ENCODE measurements at places on chromosomes 16 and 17.

DNA sequence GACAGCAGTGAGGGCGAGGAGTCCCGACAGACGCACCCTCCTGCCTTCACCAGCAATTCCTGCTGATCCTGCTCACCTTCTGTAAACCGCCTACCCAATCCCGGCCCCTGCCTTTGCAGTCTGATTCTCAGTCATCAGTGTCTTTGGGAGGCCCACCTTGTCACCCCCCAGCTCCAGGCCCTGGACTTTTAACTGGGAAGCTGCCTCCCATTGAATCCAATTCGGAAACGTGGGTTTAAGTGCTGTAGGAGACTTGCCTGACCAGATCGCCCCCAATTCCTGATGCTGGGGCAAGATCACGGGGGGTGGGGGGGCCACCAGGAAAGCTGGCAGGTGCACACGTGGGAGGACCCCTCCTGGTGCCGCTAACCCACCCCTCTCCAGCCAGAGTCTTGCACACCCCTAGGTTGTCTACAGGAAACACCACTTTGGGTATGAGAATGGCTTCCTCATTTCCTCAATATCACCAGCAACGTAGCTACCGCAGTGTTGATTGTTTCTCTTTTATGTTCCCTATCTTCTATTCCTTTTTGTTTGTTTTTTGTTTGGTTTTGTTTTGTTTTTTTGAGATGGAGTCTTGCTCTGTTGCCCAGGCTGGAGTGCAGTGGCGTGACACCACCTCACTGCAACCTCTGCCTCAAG is 46.6 kb upstream of the CMIP start:
- DNase-seq: no peak

- no peak for DNase-seq
Observed at GRCh38 chr17:50972577-50972976, 106.4 kb upstream of the TOB1 start.

- DNase-seq: no peak
Observed at GRCh38 chr17:13650096-13650675, 48.5 kb upstream of the HS3ST3A1 start.

GRCh38 chr16:76756951-76757350 is 434.0 kb upstream of the MON1B start:
- DNase-seq: no peak

DNA sequence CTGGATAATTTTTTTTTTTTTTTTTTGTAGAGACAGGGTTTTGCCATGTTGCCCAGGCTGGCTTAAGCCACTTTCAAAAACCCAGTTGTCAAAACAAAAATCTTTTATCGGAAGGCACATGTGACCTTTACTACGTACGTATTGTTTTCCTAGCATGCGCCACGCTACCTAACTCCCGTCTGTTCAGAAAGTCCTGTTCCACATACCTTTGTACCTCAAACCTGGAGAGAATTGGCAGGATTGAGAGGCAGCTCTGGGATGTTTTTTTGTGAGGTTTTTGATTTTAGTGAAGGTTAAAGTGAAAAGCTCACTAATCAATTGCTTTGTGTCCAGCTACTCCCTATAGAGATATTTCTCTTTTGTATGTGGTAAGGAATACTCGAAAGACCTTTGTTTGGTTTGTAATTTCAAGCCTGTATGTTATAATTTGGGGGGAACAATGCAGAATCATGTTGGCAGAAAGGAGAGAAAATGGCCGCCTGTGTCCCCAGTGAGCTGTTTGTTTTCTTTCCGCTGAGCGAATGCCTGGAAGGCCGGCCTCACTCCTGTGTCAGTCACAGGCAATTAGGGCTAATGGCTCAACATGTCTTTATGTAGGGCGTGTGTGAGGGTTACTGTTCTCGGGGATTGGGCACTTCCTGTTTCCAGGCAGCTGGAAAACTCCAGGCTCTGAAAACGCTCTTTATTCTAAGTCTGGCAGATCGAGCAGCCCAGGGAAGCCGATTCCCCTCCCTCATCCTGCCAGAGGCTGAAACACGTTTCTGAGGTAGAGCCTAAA is 60.8 kb upstream of the CLEC18A start:
- no peak for DNase-seq

GRCh38 chr17:42591411-42591810 is 13.9 kb upstream of the PSMC3IP start:
- DNase-seq: no peak
